ENCODE measurements at places on chromosomes 1 and 21.

GRCh38 chr1:95237981-95238703 is 4.1 kb downstream of the RWDD3 start:
- DNase-seq, result no peak

- DNase-seq, result no peak
Measured at GRCh38 chr1:169163059-169163458, 56.6 kb downstream of the ATP1B1 start.

GRCh38 chr1:50986653-50987052 is 16.6 kb downstream of the CDKN2C start:
- no peak for DNase-seq

DNA sequence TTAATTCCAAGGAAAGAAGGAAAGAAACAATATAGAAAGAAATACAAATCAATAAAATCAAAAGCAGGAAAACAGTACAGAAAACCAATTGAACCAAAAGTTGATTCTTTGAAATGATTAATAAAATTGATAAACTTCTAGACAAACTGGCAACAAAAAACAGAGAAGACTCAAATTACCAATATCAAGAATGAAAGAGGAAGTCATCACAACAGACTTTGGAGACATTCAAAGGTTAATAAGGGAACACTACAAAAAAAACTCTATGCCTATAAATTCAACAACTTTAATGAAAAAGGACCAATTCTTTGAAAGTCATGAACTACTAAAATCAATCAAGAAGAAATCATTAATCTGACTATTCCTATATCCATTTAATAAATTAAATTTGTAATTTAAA is 329.3 kb upstream of the NR5A2 start:
- DNase-seq, result no peak

DNA sequence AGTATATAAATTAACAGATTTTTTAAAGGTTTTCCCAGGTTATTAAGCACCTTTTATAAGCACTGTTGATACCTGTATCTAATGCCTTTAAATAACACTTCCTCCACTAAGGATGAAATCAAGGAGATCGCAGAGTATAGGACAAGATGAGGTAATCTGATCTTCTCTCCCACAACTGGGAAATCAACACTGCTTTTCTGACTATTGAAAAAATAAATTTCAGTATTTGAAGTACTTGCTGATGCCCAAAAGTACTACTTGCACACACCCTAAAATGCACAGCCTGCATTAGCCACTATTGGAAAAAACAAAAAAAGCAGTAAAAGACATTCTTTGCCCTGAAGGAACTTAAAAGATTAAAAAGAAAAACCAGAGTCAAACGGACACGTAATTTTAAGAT is 48.6 kb downstream of the PUM1 start:
- no peak for DNase-seq

DNA sequence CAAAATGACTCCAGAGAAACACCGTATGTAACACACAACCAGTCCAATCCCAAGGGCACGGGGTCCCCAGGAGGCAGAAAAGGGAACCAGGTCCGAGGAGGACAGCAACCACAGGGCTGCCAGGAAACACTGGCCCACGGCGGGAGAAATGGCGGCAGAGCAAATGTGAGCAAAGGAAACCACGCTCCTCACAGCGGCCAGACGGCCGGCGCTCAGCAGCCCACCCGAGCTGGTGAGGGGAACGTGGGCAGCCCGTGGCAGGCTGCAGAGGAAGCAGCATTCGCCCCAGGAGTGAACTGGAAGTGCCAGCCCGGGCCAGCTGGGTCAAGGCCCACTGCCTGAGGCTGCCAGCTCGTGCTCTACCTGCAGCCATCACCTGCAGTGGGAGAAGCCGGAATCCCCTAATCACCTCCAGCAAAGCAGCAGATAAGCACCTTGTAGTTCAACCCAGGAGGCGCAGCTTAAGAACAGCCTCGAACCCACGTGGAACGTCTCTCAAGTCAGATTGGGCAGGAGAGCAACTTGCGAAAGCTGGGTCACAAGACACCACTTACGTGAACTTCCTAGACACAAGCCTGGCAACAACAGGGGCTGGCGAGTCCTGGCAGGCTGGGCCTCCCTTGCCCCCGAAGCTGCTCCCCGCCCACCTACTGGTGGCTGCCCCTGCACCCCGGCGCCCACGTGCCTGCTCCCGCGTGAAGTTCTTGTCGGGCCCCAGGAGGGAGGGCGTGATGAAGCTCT is 6.7 kb downstream of the SLC19A1 start:
- no peak for DNase-seq

DNA sequence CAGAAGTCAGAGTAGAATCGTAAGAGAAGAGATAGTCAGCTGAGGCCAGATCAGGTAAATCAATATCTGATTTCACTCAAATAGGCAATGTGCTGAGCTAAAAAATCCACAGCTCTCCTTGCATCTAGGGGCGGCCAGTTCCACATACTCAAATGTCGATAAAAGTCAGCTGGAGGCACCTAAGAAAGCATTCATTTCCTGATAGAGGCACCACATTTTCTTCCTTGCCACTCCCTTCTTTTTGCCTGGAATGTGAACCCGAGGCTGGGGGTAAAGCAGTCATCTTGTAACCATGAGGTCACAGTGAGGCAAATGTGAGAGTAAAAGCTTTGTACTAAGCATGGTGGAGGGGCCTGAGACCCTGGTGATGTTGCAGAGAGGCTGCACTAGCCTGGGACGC is 24.2 kb upstream of the CTPS1 start:
- no peak for DNase-seq

DNA sequence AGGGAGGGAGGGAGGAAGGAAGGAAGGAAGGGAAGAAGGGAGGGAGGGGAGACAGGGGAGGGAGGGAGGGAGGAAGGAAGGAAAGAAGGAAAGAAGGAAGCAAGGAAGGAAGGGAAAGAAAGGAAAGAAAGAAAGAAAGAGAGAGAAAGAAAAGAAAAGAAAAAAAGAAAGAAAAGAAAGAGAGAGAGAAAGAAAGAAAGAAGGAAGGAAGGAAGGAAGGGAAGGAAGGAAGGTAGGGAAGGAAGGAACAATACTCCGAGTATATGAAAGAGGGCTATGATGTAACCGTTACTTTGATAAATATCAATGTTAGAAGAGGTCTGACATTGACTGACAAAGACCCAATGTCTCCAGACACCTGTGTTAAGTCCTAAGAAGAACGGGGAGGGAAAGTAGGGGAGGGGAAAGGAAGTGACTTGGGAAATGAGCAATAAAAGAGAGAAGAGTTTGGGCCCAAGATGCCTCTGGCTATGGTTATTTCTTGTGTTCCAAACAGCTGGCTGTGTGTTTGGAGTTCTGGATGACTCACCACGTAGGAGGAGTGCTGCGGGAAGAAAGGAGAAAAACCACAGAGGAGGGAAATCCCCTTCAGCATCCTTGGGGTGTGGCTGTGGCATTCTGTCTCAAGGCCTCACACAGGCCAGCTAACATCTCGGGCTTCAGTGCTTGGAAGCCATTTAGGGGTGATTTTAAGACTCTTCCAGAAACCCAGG is 37.0 kb upstream of the RXRG start:
- no peak for DNase-seq

DNA sequence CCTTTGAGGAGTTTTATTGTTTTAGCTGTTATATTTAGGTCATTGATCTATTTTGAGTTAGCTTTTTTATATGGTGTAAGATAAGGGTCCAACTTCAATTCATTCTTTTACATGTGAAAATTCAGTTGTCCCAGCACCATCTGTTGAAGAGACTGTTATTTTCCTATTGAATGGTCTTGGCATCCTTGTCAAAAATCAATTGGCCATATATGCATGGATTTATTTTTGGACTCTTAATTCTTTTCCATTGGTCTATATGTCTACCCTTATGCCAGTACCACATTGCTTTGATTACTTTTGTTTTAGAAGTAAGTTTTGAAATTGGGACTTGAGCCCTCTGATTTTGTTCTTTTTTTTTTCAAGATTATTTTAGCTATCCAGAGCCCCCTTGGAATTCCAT is 35.8 kb upstream of the HUNK start:
- no peak for DNase-seq

DNA sequence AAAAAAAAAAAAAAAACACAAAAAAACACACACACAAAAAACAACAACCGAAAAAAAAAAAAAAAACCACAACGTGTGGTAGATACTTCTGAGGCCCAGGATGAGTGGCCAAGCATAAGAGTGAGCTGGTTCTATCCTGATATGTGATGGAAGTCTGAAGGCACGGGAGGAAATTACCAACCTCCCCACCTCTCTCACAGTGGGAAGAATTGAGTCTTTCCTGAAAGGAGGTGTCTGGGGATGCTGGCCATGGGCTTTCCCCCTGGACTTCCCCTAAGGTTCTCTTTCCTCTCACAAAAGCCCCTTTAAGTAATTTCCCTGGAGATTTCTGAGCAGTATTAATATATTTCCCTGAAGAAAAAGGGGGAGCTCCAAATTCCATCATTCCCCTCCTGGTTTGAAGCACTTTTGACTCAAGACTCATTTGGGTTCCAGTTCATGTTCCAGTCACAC is 5.2 kb downstream of the TMCC2 start:
- DNase-seq, result no peak

DNA sequence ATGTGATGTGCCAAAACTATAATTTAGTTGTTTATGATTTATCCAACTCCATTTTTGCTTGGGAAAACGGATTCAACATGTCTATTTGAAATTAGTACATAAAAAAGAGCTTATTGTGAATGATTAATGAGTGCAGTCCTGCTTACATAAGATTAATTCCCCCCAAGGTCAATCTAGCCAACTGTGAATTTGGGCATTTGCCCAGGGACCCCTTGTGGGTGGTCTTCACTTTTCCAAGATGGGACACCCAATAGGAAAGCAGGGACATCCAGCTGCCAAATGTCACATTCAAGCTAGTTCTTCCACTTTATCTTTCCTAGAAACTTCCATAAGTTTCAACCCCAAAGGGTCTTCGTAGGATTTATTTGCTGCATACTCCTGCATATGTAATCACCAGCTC is 362.4 kb upstream of the PKN2 start:
- DNase-seq, result no peak

DNA sequence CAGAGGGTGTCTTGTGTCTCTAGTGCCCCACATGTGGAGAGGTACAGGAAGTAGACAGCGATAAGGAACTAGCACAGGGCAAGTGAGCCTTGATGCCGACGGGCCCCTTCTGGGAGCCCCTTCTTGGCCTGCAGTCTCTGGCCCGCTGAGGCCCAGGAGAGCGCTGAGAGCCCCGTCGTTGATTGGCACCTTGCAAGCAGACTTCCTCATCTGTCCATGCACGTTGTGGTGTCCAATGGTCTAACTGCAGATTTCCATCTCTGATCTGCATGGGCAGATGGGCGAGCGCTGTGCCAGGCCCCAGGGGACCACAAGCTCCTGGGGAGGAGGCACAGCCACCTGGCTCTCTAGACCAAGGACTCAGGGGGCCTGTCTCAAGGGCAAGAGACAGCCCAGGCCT is 32.4 kb downstream of the PLEKHA6 start:
- no peak for DNase-seq

DNA sequence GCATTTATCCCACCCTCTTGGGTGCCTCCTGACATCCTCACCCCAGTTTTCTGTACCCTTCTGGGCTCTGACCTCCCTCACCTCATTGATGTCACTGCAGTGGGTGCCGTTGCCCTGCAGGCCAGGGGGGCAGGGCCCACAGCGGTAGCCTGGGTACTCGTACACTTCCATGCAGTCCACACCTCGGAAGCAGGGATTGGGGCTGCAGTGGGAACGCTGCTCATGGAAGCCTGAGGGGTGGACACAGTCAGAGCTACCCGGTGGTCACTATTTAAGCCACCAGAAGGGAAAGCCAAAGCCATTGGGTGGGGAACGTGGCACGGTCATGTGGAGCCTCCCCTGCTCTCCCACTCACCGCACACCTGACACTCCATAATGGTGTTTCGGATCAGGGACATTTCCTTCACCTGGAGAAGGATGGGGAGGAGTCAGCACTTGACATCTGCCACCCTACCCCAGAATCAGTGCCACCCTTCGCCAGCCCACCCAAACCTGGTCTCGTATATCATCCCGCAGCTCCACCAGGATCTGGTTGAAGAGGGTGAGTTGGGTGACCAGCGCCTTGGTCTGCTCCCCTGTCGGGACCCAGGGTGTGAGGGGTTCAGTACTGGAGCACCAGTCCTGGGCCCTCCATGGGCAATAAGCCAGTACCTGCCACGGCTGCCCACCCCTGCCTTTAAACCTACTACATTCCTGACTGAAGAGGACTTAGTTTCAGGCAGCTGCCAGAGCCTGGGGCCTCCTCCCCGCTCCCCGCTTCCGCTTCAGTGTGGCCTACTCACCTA is 4.8 kb downstream of the THBS3 start:
- DNase-seq, result no peak

- DNase-seq, result no peak
Measured at GRCh38 chr1:53708687-53709086, 30.3 kb downstream of the GLIS1 start.

DNA sequence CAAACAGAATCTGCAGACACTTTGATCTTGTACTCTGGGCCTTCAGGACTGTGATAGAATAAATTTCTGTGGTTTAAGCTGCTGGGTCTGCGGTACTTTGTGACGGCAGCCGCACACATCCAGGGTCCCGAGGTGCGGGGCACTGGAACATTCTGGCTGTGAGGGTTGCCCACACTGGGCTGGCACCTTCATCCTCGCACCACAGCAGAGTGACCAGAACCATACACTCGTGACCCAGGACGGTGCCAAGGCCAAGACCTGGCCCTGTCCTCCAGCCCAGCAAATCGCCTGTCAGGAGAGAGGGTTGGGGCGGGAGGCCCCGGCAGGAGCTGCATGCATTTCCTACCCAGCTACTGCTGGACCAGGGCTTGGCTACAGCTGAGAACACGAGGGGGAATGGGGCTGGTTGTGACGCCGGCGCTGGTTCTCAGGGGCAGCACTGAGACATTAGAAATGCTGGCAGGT is 2.6 kb upstream of the FTCD start:
- no peak for DNase-seq

DNA sequence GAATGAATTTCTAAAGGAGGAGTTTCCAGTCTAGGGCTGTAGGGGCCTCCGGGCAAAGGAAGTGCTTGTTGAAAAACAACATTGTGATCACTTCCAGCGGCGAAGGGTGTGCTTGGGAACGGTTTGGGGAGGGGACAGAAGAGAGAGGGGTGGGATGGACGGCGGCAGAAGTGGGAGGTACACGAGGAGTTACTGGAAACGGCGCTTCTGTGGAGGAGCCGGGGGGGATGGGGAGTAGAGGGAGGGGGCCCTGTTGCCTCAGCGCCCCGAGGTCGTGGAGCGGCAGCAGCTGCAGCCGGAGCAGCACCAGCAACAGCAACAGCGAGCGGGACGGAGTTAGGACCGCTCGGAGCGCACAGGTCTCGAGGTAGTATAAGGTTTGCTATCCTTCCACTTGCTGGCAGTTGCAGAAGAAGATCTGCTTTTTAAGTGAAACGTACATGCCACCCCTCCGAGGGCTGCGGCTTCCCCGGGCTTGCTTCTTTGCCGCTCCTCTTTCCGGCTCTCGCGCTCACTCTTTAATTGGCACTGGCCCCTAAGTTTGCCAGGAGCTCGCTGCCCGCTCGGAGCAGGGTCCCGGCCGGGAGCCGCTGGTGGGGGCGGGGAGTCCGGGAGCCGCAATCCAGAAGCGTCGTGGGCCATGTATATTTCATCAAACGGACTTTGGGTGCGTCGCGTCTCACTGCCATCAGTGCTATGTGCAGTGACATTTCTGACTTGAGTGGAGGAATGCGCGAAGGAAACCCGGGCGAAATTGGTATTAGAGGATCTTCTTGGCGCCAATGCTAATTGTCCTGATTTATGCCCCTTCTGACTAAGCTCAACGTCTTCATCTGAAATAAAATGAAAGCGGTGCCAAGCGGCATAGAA is 771 bp upstream of the NTNG1 start:
- DNase-seq, result no peak

Data from T follicular helper cell (primary cell).